ENCODE measurements at places on chromosomes 16 and 17. TPM values are rescaled to one million over a fixed set of nuclear protein-coding genes. Genes with fewer than 3 reads are reported as not detected.

DNA sequence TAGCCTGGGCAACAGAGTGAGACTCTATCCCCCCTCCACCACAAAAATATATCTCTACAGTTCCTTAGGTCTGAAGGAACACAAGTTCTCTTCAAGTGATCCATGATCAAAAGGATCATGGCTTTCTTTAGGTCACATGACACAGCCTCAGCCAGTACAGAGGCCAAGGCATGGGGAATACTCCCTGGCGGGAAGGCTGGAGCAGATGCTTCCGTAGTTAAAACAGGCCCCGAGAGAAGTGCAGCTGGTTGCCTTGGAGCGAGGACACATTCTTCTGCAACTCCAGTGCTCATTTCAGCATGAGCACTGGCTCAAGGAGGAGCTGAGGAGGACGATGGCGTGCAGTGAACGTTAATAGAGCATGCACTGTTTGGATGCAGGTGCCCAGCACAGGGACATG lies 13.5 kb downstream of the CDIP1 start:
- DNase-seq: no peak

PMP22 gene
- 38.0 TPM for total RNA-seq

- no peak for DNase-seq
Observed at GRCh38 chr16:79325226-79325945, 275.2 kb downstream of the MAF start.

DNA sequence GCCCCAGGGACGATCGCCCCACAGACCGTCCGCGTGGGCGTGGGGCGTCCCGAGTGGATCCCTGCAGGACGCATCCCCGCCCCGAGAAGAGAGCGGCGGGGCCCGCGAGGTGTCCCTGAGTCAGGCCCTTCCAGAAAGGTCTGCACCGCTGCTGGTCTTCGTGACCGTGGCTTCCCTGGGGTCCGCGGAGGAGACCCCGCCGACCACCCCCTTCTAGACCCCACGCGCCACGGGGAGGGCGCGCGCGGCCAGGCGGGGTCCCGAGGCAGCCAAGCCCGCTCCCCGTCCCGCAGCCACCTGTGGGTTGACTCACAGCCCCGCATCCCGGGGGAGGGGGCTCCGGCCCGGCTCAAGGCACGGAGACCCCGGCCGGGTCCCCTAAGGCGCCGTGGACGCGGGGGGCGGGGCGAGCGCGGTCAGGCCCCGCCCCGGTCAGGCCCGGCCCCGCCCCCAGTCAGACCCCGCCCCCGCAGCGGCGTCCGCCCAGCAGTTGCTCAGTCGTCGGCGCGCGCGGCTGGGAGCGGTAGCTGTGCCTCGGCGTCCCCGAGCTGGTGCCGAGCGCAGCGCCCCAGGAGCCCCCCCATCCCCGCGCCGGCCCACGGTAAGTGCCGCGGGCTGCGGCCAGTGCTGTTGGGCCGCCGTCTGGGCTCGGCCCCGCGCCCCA lies at the start of gene BAIAP3:
Gene BAIAP3 (plus strand): TSS at position 497 of the 664 bp plus-strand sequence. CDS start 4,905 bp downstream, outside the sequence.
- DNase-seq: peak; percentile 22

TP53TG3B gene
- total RNA-seq: 0.32 TPM

DNA sequence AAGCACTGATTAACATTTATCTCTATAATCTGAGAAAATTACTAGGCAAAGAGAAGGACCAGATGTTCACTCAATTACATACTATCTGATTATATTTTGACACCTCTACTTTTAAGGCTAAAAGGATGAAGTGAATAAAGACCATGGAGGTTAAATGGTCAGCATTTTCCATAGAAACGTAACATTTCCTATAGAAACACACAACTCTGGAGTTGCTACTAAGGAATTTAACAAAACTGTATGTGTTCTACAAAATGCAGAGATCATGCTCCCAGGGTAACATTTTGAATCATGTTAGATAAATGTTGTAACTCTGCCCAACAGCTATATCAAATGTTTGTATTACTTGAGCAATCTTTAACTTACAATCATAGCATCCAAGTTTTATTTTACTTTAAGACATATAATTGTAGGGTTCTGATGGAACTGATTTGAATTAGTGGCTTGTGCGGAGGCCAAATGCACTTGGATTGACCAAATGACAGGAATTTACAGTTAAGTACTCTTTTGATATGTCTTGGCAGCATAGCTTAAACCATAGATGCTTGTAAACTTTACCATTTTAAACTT lies 97.7 kb downstream of the RPGRIP1L start:
- no peak for DNase-seq

DNA sequence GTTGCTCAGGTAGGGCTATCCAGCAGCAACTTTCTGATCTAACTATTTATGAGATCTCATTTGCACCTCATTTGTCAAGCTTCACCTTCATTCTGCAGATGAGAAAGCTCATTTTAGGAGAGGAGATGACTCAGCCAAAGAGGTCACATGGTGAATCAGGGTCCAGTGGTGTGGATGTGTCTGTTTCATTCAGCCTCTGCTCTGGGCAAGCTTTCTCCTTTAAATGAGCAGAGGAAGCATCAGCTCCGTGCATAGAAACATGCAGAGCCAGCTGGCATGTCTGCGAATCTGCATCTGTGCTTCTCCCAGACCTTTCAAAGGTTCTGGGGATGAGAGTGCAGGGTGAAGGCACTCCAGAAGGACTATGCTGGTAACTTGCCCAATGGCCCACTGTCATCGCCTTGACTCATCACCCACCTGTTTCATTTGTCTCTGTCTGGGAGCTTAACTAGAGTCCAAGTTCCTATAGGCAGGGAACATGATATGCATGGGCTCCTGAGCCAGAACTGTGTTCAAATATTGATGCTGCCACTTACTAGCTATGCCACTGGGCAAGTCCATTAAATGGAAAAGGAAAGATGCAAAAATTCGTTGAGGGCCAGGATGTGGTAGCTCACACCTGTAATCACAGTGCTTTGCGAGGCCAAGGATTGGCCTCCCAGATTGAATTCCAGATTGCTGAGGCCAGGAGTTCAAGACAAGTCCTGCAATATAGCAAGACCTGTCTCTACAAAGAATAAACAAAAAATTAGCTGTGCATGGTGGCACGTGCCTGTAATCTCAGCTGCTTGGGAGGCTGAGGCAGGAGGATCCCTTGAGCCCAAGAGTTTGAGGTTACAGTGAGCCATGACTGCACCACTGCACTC lies 67.1 kb upstream of the NLK start:
- DNase-seq: no peak

DNA sequence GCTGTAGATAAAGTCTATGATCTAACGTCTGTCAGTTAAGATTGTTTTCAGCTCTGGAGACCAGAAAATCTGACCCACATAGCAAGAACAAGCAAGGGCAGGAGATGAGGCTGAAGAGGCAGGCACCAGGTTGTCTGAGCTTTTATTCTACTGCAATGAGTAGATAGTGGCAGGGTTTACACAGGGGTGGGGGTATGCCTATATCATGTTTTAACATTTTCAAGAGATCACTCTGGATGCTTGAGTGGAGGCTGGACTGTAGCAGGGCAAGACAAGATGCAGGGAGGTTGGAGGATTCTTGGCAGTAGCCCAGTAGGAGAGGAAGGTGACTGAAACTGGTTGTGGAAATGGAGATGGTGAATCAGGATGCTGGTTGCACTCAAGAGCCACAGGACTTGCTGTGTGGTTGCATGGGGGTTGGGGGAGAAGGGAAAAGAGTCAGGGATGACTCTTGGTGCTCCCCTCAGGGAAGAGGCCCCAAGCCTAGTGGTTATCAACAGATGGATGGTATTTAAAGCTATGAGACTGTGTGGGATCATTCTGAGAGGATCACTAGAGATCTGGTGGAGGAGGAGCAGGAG lies 143.1 kb upstream of the KCNJ18 start:
- DNase-seq: no peak

DNA sequence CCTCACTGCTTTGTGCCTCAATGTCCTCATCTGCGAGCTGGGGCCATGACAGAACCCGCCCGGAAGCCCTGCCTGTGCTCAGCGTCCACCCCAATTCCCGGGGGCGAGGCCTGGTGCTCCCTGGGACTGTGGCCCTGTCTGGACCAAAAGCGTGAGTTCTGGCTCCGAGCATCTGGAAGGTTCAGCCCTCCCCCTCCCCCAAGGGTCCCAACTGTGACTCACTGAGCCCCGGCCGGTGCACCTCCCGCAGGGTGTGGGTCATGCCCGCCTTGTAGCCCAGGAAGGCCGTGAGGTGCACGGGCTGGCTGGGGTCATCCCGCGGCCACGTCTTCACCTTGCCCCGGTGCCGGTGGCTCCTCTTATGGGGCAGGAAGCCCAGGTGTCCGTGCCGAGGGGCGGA lies 755 bp downstream of the RPL3L start:
- DNase-seq: no peak

- DNase-seq: no peak
Observed at GRCh38 chr16:67258161-67258835, 9.5 kb downstream of the SLC9A5 start.

DNA sequence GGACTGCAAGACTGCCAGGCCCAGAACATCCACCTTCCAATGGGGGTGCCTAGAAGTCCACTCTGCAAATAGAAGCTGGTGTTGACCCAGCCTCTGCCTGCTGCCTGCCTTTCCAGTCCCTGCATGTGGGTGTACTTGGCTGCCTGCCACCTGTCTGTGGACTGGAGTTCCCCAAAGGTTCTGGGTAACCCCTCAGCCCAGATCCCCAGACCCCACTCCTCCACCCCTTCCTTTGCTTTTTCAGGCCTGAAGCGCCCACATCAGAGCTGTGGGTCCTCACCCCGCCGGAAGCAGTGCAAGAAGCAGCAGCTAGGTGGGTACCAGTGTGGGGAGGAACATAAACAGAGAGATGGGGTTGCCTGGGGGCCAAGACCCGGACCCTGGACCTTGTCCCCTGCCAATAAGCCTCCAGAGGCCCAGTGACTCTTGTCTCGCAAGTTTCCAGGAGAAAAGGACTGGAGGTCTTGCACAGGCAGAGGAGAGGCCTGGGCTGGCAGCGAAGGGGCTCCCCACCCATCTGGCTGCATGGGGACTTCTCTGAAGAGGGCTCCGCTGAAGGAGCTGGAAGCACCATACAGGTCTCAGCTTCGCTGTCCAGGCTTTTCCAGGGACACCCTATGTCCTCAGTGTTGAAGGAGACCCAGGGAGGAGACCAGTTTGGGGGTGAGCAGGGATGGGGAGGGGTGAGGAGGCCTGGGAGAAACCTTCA lies 34.3 kb downstream of the NLRC5 start:
- no peak for DNase-seq

KRTAP2-1 gene
- not detected for total RNA-seq

DNA sequence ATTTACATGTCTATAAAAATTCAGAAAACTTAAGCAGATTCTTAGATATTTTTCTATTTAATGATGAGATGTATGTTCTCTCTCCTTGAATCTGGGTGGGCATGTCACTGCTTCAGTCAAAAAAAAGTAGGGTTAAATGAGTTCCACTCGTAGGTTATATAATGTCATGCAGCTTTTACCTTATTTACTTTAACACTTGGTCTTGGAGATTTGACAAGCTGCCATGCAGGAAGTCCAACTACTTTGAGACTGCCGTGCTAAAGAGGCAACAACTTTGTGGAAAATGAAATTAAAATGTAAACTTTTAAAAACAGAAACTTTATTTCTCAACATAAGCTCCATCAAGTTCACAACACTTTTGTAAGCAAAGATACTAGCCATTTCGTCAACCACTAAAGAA lies 1336.0 kb upstream of the CDH8 start:
- no peak for DNase-seq

DNA sequence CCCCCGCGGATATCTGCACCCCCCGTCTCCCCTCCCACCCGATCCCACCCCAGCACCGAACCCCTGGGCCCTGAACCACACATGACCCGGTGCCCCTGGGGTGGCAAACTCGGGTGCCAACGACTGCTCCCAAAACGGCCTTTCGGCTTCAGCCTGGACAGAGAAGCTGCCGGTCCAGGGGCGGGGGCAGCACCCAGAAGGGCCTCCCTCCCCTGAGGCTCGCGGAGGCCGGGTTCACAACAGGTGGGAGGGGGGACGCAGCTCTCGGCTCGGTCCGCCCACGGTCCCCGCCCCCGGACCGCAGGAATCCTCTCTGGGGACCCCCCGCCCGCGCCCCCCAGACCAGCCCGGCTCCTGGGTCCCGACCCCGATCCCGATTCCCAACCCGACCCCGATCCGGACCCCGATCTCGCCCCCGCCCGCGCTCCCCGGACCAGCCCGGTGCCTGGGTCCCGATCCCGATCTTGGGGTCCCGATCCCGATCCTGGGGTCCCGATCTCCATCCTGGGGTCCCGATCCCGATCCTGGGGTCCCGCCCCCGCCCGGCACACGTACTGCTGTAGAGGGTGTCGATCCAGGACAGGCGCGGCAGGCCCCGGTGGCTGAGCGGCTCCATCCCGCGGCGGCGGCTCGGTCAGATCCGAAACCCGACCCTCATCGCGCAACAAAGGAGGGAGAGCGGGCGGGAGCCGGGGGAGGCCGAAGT lies 516 bp downstream of the ABR start:
- DNase-seq: peak; percentile 39

DNA sequence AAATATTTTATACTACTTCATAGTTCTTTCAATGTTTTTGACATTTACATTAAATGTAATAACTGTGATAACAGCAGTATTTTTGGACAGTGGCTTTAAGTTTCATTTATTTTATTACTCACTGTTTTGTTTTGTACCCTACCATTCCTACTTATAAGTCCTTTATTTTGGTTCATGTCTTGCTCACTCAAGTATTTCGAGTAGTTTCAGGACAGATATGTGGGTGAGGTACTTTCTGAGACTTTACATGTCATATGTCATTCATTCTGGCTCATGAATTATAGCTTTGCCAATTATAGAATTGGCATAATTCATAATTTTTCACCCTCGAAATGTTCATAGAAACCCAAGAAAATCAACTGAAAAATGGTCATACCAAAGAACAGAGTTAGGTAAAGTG lies 44.4 kb downstream of the PIK3R5 start:
- DNase-seq: no peak

DNA sequence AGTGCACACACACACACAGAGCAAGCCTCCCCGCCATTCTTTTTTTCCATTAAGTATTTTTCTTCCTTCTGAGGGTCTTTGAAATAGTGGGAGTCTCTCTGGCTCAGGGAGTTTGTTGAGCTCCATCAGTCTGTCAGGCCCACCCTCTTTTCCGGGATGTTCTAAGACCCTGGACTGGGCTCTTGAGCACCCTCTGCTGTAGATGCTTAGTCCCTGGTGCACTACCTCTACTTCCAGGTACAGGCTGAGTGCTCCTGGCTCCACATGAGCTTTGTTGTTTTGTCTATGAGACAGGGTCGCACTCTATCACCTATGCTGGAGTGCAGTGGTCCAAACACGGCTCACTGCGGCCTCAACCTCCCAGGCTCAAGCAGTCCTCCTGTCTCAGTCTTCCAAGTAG lies 20.7 kb downstream of the LIMD2 start:
- DNase-seq: no peak

- peak; percentile 47 for DNase-seq
Observed at GRCh38 chr16:84759061-84759460, 59.3 kb downstream of the USP10 start.

CRYM gene
- total RNA-seq: 0.32 TPM

UQCRC2 gene
- total RNA-seq: 225 TPM

DNA sequence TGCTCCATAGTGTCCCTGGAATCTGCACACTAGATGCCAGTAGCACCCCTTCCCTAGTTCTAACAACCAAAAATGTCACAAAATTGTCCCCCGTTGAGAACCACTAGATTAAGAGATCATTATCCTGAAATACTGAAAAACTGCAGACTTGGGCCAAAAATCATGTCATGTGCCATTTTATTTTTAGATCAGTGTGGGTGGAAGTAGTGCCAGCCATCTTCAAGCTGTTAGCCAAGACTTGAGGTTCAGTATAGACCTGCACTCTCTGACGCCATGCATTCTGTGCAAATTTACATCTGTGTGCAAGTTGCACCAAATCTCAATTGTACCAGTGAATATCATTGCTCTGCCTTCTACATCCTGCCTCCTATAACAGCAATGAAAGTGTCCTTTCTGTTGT lies 31.5 kb upstream of the NOL11 start:
- no peak for DNase-seq

All from fibroblast of villous mesenchyme (primary cell).